ENCODE measurements at places on chromosomes 2 and 18.

- DNase-seq, result no peak
Observed at GRCh38 chr2:173929441-173929840, 35.7 kb downstream of the SP3 start.

- no peak for DNase-seq
Observed at GRCh38 chr2:206260188-206261012, 14.1 kb upstream of the ZDBF2 start.

GRCh38 chr2:118672571-118673158 lies 174.8 kb downstream of the EN1 start:
- no peak for DNase-seq

DNA sequence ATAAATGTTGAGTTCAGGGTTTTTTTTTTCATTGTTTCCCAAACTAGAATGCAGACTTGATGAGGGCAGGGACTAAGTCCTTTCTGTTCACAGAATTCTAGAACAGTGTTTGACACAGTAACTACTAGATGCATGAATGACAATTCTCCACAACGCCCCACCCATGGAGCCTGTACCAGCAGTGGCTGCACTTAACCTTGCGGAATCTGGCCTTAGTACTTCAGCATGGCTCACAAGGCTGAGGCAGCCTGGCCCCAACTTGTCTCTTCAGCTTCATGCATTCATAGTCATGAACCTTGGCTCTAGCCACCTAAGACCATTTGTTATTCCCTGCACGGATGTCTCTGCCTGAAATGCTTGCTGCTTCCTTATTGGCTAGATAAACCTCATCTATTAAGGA lies 29.5 kb upstream of the MSGN1 start:
- no peak for DNase-seq

- no peak for DNase-seq
Observed at GRCh38 chr2:10883066-10883465, 28.7 kb upstream of the KCNF1 start.

DNA sequence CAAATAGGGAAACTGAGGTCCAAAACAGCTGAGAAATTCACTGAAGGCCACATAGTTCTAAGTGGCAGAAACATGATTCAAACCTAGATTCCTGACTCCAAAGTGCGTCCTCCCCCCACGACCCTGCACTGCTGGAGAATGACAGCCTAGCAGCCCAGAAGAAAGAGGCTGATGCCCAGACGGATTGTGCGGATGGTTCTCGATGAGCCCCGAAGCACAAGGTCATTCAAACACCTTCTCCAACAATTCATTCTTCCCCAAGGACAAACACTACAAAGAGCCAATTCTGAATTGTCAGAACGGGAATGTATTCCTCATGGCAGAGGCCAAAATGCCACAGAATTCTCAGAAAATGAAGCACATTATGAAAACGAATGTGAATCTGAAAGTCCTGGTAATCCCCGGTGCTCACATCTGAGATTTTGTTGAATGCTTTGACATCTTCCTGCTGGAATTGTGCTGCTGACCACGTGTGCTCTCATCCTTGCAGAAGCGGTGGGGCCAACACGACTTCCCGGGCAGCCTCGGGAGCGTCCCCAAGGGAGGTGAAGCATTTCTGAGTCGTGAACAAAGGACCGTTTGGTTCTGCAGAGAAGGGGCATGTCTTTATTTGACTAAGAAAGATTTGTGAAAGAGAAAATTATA lies 337.0 kb downstream of the EIPR1 start:
- no peak for DNase-seq

DNA sequence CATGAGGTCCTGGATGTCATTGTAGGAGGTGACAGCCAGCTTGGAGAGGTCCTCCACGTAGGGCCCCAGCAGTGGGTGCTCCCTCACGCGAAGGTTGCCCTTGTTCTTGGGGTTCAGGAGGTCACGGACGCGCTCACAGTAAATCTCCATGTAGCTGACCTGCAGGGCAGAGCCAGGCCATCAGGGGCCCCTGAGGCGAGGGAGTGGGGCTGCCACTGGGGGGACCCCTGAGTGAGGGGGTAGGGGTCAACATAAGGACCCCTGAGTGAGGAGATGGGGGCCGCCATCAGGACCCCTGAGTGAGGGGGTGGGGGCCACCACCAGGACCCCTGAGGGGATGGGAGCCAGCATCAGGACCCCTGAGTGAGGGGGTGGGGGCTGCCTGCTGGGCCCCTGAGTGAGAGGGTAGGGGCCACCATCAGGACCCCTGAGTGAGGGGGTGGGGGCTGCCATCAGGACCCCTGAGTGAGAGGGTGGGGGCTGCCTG lies 33.6 kb downstream of the KIF1A start:
- DNase-seq, result no peak

GRCh38 chr2:184351126-184351525 lies 247.2 kb upstream of the ZNF804A start:
- DNase-seq, result no peak

GRCh38 chr2:216695401-216695821 lies at the start of gene IGFBP5:
Gene IGFBP5, minus strand, starts transcription at chr2:216695549. Its CDS starts 774 bp downstream, at chr2:216694775.
- DNase-seq, result peak; percentile 85

DNA sequence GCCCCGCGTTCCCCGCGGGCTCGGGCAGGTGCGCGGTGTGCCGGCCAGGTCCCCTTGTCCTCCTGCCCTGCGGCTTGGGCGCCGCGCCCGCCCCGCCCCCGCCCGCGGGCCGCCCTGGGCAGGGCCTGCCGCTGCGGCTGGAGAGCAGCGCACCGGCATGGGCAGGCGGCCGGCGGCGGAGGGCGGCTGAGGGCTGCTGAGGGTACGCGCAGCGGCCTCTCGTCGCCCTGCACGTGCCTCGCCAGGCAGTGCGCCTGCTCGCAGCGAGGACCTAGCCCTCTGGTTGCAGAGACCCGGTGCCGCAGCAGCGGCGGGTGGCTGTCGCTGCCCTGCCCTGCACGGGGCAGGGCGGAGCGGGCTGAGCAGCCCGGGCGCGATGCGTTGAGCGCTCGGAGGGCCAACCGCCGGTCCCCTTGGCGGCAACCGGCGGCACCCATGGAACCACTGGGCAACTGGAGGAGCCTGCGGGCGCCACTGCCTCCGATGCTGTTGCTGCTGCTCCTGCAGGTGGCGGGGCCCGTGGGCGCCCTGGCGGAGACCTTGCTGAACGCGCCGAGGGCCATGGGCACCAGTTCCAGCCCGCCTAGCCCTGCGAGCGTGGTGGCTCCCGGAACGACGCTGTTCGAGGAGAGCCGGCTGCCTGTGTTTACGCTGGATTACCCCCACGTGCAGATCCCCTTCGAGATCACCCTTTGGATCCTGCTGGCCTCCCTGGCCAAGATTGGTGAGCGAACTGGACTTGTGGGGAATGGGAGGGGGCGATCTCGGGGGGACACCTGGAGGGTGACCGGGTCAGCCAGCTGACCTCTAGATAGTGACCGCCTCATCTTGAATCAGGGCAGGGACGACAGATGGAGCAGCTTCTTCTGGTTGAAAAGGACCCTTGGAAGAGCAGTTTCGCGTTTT lies at the start of gene SLC9A2:
Gene SLC9A2, plus strand, starts transcription at position 140 of the 906 bp plus-strand sequence. Its CDS starts 296 bp downstream, at position 436.
- DNase-seq, result peak; percentile 47

GRCh38 chr18:23958036-23958435 lies 56.5 kb upstream of the TTC39C start:
- DNase-seq, result no peak

DNA sequence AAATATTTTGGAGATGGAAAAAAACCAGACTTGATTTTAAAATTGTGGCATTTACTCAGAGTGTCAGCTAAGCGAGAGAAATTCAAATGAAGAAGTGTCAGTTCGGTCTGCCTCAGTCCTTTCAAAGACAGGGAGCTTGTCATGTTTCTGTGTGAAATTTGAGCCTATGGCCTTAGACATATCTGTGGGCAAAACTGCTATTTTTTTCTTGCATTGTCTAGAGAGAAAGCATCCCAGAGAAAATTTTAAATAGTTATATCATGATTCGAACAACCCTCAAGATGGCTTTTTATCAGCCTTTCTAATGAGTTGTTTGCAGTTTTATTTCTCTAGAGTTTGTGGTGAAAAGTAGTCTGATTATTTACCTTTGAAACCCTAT lies 50.2 kb upstream of the KCNE4 start:
- DNase-seq, result no peak

- peak; percentile 67 for DNase-seq
Observed at GRCh38 chr2:209424199-209424701, 403 bp downstream of the MAP2 start.

- no peak for DNase-seq
Observed at GRCh38 chr18:24112874-24113615, 25.8 kb upstream of the CABYR start.

- DNase-seq, result no peak
Observed at GRCh38 chr2:205025580-205026240, 480.4 kb downstream of the PARD3B start.

GRCh38 chr2:127122361-127123027 lies 15.5 kb upstream of the BIN1 start:
- no peak for DNase-seq

- no peak for DNase-seq
Observed at GRCh38 chr2:188851826-188852225, 122.3 kb upstream of the COL3A1 start.

GRCh38 chr2:227862227-227862740 lies 9.1 kb upstream of the DAW1 start:
- no peak for DNase-seq

Measured in NCI-H510A (cell line).